ENCODE measurements at places on chromosomes 13 and 19.

GRCh38 chr19:41426116-41426841, 895 bp downstream of the B3GNT8 start:
- DNase-seq, result no peak

DNA sequence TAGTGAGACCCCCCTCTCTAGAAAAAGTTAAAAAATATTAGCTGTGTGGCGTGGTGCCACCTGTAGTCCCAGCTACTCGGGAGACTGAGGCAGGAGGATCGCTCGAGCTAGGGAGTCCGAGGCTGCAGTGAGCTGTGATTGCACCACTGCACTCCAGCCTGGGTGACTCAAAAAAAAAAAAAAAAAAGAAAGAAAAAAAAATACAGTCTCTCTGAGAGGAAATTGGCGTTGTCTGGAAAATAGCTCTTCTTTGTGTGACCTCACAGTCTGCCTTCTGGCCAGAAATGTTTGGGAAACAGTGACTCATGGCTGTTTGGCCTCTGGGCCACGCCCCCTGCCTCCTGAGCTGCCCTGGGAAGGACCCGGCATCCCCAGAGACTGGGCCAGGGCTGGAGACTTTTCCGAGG, 10.7 kb downstream of the MARCHF2 start:
- no peak for DNase-seq

DNA sequence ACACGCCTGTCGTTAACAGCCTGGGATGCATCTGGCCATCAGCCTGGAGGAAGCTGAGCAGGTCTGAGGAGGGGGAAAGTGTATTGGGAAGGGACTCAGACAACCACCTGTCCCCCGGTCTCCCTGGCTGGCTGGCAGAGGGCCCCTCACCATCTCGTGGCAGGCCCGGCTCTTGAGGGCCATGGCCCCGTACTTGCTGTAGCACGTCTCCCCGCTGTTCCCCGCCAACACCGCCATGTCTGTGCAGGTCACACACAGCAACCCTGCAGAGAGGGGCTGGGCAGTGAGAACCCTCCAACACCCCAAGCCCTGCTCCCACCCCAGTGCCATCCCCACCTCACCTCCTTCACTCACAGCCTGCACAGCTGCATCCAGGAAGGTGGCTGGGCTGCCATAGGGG, 4.0 kb downstream of the TRMT1 start:
- no peak for DNase-seq

GRCh38 chr13:59963827-59964226, 199.9 kb downstream of the DIAPH3 start:
- DNase-seq, result no peak

DNA sequence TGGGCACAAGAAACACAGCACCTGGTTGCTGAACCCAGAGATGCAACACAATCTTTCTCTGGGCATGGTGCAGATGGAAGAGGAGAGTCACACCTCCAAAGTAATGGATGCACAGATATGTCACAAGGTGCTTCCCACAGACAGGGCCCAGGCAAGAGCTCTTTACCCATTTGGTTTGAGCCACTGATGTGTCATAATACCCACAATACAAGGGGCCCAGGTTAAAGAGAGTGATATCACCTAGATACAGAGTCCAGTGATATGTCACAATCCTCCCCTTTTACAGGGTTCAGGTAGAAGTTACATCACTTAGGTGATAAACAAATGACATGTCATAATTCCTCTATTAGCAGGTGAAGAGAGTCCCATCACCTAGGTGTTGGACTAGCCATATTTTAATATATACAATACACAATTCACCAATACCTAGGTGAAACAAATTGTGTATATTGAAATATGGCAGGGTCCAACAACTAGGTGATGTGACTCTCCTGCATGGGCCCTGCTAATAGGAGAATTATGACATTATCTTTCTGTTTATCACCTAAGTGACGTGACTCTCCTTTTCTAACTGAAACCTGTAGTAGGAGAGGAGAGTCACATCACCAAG, 5.6 kb upstream of the ZNF43 start:
- DNase-seq, result no peak

- no peak for DNase-seq
These were observed 613.2 kb upstream of the KLF12 start for GRCh38 chr13:74747186-74747955.
